ENCODE measurements at places on chromosomes 4 and X.

- no peak for DNase-seq
Measured at GRCh38 chr4:81352446-81352835, 119.3 kb downstream of the RASGEF1B start.

DNA sequence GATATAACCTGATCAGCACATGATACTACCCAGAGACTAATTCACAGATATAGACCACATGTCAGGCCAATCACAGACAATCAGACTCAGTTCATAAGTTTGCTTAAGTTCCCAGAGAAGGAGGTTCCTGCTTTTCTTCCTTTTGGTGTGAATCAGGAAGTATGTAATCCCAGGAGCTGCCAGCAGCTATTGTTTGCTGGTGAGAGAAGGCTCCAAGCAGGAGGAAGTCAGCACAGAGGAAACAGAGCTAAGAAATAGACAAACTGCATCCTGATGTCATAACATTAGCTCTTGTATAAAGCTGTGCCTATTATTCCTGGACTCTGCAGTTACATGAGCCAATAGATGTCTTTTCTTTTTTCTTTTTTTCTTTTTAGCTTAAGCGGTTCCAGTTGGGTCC, 50.9 kb downstream of the UCHL1 start:
- no peak for DNase-seq

GRCh38 chrX:118627084-118627758, 100.2 kb upstream of the IL13RA1 start:
- no peak for DNase-seq

GRCh38 chr4:19566041-19566440, 685.7 kb upstream of the SLIT2 start:
- no peak for DNase-seq

DNA sequence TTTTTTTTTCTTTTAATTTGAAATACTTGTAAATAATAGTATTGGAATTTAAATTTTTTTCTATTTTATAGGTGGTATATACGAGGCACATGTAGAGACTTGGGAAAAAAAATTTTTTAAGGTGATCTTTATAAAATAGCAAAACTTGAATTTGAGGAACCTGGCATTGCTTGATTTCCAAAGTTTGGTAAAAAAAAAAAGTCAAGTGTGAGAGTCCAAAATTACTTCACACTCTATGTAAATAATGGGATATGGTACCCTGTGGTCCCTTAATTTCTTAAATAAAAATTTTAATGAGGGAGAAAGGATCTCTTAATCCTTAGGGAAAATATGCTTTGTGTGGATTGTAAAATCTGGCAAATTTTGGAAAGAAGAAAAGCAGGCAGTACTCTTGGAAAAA, 19.0 kb downstream of the SPRY1 start:
- DNase-seq = no peak

DNA sequence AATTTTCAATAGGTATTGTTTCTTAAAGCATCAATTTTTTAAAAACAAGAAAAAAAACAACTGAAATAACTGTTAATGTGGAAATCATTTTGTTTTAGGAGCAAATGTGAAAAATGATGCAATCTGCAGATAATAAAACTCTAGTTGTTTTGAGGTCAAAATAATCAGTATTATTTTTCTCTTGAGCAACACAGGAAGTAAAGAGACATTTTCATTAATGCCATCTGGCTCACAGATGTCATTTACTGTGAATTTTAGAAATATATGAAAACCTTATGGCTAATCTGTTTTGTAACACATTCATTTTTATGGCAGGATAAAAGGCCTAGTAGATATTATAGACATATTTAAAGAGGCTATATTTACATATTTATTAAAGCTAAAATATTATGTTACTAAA, 141.6 kb downstream of the PCDH18 start:
- DNase-seq = no peak

DNA sequence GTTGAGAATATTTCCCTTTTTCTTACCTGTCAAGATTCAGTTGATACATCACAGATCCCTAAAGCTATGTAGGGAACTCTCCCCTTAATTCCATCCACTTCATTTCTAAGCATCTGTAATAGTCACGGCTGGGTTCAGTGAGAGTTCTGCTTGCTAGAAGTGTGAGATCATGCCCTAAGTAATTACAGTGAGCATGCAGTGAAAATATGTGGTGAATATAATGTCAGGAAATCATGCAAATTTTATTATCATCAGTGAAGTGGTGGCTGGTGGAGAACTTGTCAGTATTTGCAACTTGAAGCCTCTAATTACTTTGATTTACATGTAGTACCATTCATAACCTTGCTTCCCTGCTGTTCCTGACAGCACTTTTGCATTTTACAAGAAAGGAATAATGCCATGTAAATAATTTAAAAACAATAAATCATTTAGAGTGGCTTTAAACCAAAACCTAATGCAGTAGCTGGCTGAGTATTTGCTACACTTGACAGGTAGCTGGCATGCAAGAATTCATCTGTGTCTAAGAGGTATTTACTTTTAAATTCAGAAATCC, 28.3 kb upstream of the CFAP299 start:
- peak; percentile 78 for DNase-seq

DNA sequence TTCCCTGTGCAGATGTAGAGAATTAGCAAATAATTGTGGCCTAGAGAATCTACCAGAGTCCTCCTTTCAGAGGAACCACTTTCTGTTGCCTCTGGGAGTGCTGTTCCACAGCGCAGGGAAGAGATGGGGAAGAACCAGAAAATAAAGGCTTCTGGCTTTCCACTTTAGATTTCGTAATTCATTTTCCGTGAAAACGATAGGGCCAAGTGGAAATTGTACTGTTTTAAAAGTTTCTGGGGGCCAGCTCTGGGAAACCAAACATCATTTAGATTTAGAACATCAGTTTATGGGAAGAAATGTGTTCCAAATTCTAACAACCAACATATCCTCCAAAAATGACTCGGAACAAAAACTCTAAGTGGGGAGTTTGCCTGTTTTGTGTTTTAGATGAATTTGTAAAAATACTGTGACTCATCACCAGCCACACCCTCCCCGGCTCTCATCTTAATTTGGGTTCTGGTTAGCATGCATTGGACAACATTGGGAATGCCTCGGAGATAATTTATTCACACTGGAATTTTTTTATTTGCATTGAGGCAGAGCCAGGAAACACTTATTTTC, 65.2 kb upstream of the LNX1 start:
- no peak for DNase-seq

DNA sequence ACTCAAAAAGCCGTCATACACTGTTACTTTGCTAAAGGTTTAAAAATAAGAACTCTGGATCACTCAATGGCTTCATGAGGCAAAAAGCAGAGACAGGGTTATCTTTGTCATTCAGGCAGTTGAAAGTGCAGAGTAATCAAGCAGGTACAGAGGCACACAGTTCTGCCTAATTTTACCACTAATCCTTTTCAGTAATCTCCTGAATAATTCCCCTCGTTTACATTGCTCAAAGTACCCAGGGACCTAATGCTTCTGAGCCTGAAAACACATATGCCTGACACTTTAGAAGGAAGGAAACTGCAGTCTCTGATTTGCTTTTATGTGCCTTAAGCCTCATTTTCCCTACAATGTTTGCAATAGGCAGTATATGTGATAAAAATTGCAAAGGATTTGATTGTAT, 71.4 kb upstream of the TRAM1L1 start:
- DNase-seq = no peak

DNA sequence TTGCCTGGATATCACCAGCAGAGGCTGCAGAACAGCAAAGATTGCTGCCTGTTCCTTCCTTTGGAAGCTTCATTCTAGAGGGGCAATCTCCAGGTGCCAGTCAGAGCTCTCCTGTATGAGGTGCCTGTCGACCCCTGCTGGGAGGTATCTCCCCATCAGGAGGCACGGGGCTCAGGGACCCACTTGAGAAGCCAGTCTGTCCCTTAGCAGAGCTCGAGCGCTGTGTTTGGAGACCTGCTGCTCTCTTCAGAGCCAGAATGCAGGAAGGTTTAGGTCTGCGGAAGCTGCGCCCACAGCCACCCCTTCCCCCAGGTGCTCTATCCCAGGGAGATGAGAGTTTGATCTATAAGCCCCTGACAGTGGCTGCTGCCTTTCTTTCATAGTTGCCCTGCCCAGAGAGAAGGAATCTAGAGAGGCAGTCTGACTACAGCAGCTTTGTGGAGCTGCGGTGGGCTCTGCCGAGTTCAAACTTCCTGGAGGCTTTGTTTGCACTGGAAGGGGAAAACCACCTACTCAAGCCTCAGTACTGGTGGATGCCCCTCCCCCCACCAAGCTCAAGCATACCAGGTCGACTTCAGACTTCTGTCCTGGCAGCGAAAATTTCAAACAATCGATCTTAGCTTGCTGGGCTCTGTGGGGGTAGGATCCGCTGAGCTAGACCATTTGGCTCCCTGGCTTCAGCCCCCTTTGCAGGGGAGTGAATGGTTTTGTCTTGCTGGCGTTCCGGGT, 57.9 kb downstream of the DKK2 start:
- DNase-seq = no peak

DNA sequence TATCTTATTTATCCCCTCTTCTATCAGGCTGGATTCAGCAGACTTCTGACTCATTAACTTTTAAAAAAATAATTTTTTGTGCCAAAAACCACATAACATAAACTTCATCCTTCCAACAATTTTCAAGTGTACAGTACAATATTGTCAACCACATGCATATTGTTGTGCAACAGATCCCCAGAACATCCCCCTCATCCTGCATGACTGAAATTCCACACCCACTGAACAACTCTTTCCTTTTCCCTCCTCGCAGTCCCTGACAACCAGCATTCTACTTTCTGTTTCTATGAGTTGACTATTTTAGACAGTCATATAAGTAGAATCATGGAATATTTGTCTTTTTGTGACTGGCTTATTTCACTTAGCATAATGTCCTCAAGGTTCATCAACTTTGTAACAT, 2.2 kb upstream of the MID2 start:
- DNase-seq = no peak

- DNase-seq = no peak
Measured at GRCh38 chrX:108590496-108590895, 145.9 kb downstream of the IRS4 start.

DNA sequence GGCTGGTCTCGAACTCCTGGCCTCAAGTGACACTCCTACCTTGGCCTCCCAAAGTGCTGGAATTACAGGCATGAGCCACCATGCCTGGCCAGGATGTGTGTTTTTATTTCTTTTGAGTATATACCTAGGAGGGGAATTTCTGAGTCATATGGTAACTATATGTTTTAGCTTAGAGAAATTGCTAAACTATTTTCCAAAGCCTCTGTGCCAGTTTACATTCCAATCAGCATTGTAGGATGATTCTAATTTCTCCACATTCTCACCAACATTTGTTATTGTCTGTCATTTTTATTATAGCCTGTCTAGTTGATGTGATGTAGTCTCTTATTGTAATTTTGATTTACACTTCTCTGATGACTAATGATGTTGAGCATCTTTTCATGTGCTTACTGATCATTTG, 1576.0 kb downstream of the RPA4 start:
- no peak for DNase-seq

All from NCI-H345 (cell line).